ENCODE measurements at places on chromosomes 3 and 15.

DNA sequence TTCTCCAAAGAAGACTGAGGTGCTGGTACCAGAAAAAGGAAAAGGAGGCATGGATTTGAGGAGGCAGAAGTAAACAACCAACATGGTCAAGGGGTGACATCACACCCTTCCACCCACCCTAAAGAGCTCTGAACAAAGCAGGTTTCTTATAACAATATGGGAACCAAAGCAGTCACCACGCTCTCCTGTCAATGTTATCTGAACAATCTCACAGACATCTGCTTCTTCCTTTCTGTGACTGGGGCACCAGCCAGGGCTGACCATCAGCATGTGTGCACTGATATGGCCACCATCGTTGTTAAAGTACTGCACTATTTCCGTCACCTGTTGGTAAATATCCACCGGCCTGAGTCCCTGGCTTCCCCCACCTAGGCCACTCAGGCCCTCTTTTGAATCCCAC lies 252.9 kb downstream of the SHQ1 start:
- H3K4me3 ChIP-seq: no peak overlapping the region
- H3K36me3 ChIP-seq: no peaks in the 10 kb centered on the region
- DNase-seq: no peak
- no peaks in the 10 kb centered on the region for H3K27me3 ChIP-seq

- H3K4me1 ChIP-seq: no peaks in the 10 kb centered on the region
- H3K27ac ChIP-seq: no peak overlapping the region
- no peak for DNase-seq
- no peaks in the 10 kb centered on the region for H3K36me3 ChIP-seq
- no peaks in the 10 kb centered on the region for H3K27me3 ChIP-seq
Measured at GRCh38 chr3:124767264-124767663, 37.0 kb downstream of the UMPS start.

GRCh38 chr15:36136049-36136448 lies 443.4 kb upstream of the CDIN1 start:
- no peak overlapping the region for H3K27ac ChIP-seq
- no peaks in the 10 kb centered on the region for H3K27me3 ChIP-seq
- DNase-seq: no peak
- no peaks in the 10 kb centered on the region for H3K36me3 ChIP-seq

DNA sequence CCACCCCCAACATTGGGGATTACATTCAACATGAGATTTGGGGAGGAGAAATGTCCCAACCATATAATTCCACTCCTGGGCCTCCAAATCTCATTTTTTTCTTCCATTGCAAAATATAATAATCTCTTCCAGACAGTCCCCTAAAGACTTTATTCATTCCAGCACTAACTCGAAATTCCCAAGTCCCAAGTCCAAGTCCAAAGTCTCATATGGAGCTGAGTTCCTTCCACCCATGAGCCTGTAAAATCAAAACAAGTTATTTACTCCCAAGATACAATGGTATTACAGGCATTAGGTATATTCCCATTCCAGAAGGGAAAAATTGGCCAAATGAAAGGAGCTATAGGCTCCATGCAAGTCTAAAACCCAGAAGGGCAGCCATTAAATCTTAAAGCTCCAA lies 56.7 kb downstream of the P2RY1 start:
- no peak overlapping the region for H3K4me3 ChIP-seq
- H3K36me3 ChIP-seq: no peaks in the 10 kb centered on the region
- no peak overlapping the region for H3K27ac ChIP-seq
- no peaks in the 10 kb centered on the region for H3K27me3 ChIP-seq
- no peak for DNase-seq

DNA sequence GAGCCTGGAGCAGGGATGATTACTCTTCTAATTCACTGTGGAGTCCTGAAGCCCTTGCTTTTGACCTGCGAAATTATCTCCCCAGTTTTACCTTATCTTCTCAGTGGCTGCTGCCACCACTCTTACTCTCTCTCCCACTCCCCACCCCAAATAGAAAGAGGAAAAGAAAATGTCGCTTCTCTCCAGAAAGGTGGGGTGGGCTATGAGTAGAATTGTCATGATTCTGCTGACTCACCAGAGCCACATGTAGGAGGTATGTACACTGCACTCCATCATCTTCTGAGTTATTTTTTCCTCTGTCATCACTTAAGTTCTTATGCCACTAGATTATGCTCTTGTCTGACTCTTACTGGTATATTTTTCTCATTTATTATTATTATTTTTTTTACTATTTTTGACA lies 43.9 kb upstream of the TMEM158 start:
- no peak overlapping the region for H3K4me3 ChIP-seq
- peak overlapping the region; percentile 2 for H3K27ac ChIP-seq
- no peak for DNase-seq
- H3K27me3 ChIP-seq: no peaks in the 10 kb centered on the region
- H3K4me1 ChIP-seq: no peaks in the 10 kb centered on the region

GRCh38 chr15:96328181-96328876 lies 2.2 kb upstream of the NR2F2 start:
- DNase-seq: no peak
- H3K27me3 ChIP-seq: peaks cover 68% of the 10 kb centered on the region
- no peak overlapping the region for H3K4me3 ChIP-seq
- no peak overlapping the region for H3K27ac ChIP-seq
- H3K36me3 ChIP-seq: no peaks in the 10 kb centered on the region

DNA sequence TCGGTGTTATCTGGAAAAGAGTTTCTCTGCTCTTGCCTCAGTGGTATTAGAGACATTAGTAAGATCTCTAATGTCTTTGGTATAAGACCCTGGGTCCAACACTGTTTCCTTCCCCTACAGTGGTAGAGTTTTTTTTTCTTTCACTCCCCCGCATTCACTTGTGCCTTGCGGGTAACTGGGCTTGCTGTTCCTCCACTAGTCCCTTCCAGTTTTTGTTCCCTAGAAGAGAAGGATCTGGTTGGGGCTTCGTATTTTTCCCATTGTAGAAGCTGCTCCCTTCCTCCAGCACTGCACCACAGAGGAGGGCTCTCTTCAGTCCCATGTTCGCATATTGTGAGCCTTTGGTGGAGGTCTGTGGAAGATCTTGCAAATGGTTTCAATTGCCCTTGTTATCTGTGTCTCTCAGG lies 13.7 kb downstream of the CTDSPL2 start:
- H3K4me3 ChIP-seq: no peak overlapping the region
- H3K27ac ChIP-seq: peak overlapping the region; percentile 6
- no peak for DNase-seq
- H3K36me3 ChIP-seq: no peaks in the 10 kb centered on the region

- no peak for DNase-seq
- H3K4me3 ChIP-seq: no peak overlapping the region
- H3K4me1 ChIP-seq: no peaks in the 10 kb centered on the region
Measured at GRCh38 chr3:78274475-78275065, 1234.7 kb downstream of the ROBO2 start.

GRCh38 chr3:128426128-128426921 lies 40.4 kb downstream of the DNAJB8 start:
- DNase-seq: peak; percentile 62
- H3K4me1 ChIP-seq: no peaks in the 10 kb centered on the region
- no peaks in the 10 kb centered on the region for H3K27me3 ChIP-seq
- no peak overlapping the region for H3K4me3 ChIP-seq

GRCh38 chr3:183038221-183038620 lies 57.9 kb upstream of the DCUN1D1 start:
- no peak for DNase-seq
- H3K4me3 ChIP-seq: no peak overlapping the region
- no peaks in the 10 kb centered on the region for H3K27me3 ChIP-seq
- no peak overlapping the region for H3K27ac ChIP-seq
- no peaks in the 10 kb centered on the region for H3K4me1 ChIP-seq

DNA sequence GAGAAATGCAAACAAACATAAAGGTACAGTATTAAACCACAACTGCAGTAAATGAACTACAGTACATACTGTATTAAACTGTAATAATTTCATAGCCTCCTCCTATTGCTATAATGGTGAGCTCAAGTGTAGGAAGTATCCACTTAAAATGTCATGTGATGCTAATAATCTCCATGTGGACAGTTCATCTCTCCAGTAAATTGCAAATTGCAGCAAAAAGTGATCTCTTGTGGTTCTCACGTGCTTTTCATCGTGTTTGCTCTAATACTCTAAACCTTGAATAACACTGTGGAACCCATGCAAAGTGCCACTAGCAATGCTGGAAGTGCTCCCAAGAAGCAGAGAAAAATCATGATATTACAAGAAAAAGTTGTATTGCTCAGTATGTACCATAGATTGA lies 9.2 kb upstream of the FNDC3B start:
- H3K27ac ChIP-seq: no peak overlapping the region

All from CD8-positive, alpha-beta memory T cell (primary cell).